ENCODE measurements at places on chromosomes 5 and 9.

- DNase-seq: peak; percentile 9
These were observed 357.8 kb downstream of the TMEM167A start for GRCh38 chr5:82719368-82719767.

DNA sequence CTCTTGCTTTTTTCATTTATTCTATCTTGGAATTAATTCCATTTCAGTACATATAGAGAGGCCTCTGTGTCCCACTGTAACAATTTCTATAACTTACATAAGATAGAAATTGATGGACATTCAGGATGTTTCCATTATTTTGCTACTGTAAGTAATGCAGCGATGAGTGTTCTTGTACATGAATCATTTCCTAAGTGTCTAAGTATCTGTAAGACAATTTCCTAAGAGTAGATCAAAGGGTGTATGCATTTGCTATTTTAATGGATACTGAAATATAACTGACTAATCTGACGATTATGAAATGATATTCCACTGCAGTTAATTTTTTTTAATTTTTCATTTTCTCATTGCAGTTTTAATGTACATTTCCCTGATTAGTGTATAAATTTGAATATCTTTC is 23.0 kb upstream of the RBM22 start:
- DNase-seq: no peak

DNA sequence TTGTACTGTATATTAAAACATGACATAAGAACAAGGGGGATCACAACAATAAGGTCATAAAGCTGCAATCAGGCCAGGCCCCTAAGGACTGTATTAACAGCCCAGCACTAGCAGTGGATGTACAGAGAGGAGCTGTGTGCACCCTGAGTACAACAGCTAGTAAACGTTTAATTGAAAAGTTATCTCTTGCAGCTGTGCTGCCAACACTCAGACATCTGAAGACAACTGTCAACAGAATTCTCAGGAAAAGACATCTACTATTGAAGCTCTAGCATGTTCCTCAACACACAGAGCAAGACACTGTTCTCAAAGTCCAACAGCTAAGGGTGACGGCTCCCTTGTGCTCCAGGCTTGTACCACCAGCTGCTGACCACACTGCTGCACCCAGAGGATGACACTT is 199.6 kb downstream of the DCP2 start:
- DNase-seq: no peak

DNA sequence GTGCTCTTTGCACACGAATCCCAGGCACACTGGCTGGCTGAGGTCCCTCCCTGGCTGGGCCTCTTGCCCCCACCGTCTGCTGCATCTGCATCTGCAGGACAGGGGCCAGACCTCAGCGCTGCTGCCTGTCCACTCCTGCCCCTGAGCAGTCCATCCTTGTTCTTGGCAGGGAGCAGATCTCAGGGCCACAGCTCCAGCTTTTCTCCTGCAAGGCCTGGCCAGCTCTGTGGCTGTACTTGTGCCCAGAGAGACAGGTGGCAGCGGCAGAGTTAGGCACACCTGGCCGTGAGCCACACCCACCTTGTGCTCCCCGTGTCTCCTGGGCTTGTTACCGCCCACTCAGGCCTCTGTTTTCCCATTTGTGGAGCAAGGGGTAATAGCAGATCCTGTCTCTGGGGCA is 13.9 kb downstream of the NEK6 start:
- DNase-seq: no peak

DNA sequence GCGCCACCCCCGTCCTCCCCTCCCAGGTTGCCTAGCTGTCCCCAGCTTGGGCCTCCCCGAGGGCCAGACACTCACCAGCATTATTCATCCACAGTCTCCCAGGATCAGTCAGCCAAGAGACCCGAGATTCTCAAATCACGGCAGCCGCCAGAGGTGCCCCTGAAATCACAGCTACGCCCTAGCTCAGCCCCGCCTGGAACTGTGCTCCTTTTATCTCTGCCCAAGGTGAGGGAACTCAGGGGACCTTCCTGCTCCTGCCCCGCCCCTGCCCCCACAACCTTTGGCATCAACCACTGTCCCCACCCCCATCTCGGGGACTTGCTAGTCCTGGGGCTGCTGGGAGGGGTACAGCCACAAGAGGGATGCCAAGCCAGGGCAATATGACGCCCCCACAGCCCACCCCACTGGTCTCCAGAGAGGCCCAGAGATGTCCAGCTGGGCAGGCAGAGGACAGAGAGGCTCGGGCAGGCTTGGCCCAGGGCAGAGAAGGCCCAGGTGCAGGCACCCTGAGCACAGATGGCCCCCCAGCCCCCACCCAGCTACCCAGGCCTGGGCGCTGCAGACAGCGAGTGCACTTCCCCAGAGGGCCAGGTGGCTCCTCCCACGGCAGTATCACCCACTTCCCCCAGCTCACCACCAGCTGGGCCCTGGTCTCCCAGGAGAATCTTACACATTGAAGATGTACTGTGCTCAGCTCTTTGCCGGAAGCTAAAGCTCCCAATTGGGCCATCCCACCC is at the start of gene FUT7:
FUT7 (minus strand) TSS at position 185 of the 737 bp plus-strand sequence; CDS start at position 88, 97 bp downstream.
- DNase-seq: peak; percentile 89

- DNase-seq: peak; percentile 56
These were observed at the start of gene STC2 for GRCh38 chr5:173327948-173328843. Gene STC2, minus strand, starts transcription at chr5:173328414. Its CDS starts 221 bp downstream, at chr5:173328193.

DNA sequence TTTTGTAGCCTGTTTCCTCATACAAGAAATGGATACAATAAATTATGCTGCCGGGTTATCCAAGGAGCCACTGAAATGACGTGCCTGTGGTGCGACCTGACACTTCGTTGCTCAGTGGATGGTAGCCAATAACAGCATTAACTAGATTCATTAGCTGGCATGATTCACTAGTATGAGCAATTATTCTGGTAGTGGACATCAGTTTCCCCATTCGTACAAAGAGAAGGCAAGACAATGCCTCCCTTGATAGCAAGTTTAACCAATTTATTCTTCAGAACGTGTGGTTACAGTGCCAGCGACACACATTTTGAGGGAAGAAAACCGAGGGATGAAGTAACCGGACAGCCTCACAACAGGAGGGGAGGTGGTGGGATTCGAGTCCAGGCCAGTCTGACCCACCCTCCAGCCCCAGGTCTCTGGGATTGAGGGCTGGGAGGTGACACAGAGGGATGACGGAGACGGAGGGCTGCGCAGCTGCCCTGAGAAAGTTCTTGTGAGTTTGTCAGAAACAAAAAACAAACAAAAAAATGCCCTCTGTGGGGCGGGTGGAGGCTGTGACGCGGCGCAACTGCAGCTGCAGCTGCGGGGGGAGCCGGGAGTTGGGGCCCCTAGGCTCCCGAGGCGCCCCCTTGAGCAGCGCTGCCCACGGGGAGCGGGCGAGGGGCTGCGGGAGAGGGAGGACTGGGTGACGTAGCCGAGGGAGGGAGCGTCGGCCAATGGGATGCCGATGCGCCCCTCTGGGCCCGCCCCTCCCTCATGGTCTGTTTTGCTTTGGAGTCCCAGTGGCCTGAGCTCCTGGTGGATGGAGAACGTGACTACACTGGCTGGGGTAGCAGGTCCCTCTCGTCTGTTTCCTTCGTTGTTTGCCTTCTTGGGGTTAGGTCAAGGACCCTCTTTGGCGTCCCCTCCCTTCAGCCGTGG is 10.9 kb downstream of the LHX2 start:
- peak; percentile 31 for DNase-seq

DNA sequence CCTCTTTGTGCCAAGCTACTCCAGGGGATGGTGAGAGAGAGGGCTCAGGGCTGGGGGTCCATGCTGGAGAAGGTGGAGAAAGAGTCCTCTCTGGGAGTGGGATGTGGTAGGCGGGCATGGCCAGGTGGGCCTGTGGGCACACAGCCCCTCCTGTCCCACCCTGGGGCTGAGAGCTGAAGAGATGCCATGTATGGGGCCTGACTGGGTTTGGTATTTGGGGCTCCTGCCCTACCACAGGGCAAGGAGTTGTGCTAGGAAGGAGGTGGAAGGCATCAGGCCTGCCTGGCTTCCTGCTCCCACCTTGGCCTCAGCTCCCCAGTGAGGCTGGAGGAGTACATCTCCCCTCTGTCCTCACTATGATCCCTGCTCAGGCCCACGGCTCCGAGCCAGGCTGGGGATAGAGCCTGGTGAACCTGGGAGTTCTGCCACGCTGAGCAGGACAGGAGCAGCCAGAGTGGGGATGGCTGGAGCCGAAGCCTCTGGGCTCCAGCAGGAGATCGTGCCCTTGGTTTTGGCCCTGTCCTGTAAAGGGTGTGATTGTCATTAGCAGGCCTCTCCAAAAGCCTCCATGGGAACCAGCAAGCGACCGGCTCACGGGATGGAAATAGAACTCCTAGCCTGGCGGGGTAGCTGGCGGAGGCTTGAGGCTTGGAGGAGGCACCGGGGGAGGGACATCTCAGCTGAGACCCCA is 75.5 kb downstream of the CACNA1B start:
- DNase-seq: no peak

DNA sequence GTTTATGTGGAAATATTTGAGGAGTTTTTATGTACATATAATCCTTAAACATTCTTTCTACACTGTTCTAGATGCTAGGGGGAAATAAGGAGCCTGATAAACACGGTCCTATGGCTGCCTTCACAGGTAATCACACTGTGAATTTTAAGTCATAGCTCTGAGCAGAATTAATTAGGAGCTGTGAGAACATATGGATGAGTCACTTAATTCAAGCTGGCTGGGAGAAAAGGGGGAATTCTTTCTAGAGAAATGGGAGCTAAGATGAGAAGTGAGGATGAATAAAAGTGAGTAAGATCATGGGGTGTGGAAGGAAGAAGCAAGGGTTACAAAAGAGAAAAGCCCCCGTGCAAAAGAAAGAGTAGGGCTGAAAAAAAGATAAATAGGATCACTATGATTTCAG is 290.8 kb downstream of the DNAH5 start:
- DNase-seq: no peak

- DNase-seq: no peak
These were observed 112.7 kb upstream of the SLC24A2 start for GRCh38 chr9:19901586-19901985.

DNA sequence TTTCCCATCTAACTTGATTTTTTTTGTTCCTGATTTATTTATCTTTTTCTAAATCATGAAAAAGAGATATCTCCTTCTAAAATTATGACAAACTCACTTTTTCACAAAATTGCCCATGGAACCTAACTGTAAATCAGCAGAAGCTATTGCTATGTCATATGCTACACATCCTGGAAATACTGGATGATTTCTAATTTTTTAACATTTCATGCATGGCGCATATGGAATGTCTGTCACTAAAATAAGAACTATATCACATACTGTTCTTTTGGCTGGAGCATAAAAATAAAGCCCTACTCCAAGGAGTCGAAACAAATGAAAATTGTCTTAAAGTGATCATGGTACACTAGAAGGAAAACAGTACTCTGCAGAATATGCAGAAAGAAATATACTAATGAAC is 60.6 kb downstream of the CAMK4 start:
- no peak for DNase-seq

- no peak for DNase-seq
These were observed 12.2 kb downstream of the BHMT2 start for GRCh38 chr5:79081779-79082178.

DNA sequence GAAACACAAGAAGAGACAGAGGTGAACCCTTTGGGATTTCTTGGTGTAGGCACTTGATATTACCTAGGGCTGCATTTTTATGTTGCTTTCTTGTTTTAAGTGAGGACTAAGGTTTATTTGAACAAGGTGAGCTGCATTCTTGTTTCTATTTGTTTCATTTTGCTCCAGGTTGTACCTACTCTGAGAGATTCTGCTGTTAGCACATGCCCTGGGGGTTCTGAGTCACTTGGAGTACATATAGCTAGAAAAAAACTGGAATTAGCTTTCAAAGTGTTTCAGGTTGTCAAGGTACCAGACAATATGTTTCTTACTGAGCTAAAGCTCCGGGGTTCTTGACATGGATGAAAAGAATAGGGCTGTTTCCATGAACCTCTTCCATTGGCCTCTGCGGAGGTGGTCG is 299.4 kb downstream of the ICE1 start:
- no peak for DNase-seq

- DNase-seq: no peak
These were observed 1.2 kb downstream of the DIPK1B start for GRCh38 chr9:136713550-136713949.

DNA sequence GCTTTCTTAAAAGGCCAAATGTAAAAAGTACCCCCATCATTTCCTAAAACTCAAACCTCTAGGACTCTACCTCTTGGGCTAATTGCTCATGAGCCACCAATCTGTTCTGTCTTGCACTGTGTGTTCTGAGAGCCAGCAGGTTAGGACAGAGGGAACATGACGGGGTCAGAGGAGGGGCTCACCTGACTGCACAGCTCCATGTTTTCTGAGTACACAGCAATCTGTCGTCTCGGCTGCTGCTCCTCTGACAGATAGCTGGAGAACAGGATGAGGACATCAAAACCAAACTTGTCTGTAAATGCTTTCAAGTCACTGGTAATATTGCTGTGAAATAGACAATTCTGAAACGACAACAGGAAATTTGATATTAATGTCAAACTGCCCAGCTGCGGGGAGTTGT is 50.9 kb upstream of the PCA3 start:
- no peak for DNase-seq

DNA sequence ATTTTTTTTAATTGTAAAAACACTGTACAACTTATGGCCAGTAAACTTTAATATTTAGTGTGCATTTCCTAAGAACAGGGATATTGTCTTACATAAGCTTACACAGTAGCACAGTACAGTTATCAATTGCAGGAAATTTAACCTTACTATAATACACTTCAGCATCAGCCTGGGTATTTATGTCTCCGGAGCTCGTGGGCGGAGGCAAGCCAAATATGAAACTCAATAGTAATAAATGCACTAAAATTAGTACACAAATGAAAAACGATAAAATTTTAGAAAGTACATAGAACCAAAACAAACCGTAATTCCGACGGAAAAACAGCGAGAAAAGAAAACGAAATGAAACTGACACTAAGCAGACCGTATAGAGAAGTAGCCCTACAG is 91.2 kb downstream of the ANXA2R start:
- no peak for DNase-seq

All from NB4 (cell line).